ENCODE measurements at places on chromosomes 6 and 20.

- no peak for DNase-seq
Measured at GRCh38 chr20:51128198-51128597, 105.3 kb upstream of the KCNG1 start.

DNA sequence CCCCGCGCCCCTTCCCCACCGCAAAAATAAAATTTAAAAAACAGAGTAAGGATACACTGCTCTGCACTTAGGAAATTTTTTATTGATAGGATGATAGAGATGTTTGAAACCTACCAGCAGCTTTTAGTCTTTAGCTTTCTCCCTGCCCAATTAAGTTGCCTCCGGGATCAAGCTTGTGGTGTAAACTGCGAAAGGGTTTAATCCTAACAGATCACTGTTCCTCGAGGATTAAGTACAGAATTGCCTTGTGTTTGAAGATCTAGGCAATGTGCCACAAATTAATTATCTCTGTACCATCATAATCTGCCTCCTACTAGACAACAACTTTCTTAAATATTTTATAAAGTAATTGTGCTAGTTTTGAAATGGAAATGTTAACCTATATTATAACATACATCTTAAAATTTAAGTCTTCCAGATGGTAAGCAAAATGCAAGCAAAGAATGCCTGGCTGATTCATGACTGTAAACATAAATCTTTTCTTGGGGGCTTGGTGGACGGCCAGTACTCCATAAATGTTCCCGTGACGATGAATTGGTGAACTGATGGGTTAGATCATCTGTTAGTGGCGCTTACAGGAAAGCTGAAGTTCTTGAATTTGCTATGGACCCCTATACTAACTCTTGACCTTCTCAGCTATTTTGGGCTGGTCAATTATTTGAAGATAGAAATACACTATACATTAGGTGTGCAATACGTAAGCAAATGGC is 58.0 kb upstream of the ARHGAP18 start:
- DNase-seq, result no peak

GRCh38 chr6:107822176-107823046 is 1.7 kb downstream of the SCML4 start:
- no peak for DNase-seq

- no peak for DNase-seq
Measured at GRCh38 chr6:169564453-169565240, 137.2 kb downstream of the WDR27 start.

DNA sequence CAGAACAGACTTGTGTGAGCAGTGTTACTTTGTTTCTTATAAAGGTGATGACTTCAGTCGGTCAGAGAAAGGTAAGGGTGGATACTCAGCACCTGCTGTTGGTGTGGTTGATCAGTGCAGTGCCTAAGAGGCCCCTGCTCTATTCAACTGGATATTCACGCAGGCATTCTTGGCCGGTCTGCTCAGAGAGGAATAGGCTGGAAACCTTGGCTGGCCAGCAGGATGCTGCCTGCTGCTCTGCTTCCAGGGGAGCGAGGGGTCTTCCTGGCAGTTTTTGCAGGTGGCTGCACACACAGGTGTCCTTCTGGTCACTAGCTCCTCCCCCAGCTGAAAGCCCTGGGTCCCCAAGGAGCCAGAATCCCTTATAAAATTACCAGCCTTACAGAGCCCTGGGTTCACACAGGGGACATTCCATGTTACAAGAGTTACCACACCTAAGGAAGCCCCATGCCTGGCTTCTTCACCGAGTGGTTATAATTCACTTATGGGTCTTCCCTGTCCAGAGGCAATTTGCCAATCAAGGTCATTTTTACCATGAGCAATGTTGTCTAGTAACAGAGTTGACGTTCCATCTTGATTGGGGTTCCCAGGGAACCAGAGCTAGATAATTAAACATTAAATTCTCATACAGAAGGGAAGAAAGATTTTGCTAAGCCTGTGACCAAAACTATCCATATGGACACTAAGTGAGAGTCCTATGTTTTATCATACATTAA is 16.4 kb downstream of the SYNJ2 start:
- no peak for DNase-seq

GRCh38 chr20:51757226-51757625 is 11.0 kb downstream of the ATP9A start:
- DNase-seq, result no peak

GRCh38 chr6:45697605-45698004 is 318.1 kb downstream of the CLIC5 start:
- no peak for DNase-seq

DNA sequence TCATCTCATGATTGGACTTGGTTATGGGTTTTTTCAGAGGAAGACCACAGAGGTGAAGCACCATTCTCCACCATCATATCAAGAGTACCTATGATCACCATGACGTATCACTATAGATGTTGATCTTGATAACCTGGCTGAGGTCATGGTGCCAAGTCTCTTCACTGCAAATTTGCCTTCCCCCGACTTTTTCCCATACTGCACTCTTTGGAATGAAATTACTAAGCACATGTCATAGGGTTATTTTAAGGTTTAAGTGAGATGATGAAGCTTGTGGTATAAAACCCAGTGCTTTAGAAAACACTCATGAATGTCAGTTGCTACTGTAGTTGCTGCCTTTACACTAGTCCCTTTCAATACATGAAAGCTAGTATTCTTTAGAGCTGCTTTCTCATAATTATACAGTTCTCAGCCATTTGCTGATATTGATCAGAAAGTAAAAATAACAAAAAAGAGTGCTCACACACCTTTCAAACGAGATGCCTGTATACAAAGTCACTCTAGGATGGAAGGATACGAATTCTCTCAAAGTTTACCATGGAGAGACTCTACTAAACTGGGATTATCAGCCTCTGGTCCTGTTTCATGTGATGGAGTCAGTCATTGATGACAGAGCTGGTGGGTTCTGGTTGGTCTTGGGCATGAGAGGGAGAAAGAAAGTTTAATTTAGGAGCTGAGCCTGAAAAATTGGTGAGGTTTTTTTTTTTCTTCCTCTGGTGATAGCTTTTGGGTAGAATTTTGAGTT is 228.1 kb downstream of the PRL start:
- DNase-seq, result no peak

GRCh38 chr20:17431621-17432364 is 99.4 kb downstream of the BFSP1 start:
- DNase-seq, result no peak

GRCh38 chr6:33783781-33784520 is 5.0 kb downstream of the LEMD2 start:
- no peak for DNase-seq

- no peak for DNase-seq
Measured at GRCh38 chr6:24827970-24828369, 29.3 kb upstream of the ARMH2 start.

- no peak for DNase-seq
Measured at GRCh38 chr20:750801-751200, 17.5 kb downstream of the SLC52A3 start.

GRCh38 chr20:11716239-11716944 is 201.3 kb upstream of the BTBD3 start:
- no peak for DNase-seq

- DNase-seq, result no peak
Measured at GRCh38 chr6:92810913-92811312, 608.4 kb downstream of the EPHA7 start.

GRCh38 chr20:9597547-9597946 is 83.2 kb downstream of the LAMP5 start:
- no peak for DNase-seq

DNA sequence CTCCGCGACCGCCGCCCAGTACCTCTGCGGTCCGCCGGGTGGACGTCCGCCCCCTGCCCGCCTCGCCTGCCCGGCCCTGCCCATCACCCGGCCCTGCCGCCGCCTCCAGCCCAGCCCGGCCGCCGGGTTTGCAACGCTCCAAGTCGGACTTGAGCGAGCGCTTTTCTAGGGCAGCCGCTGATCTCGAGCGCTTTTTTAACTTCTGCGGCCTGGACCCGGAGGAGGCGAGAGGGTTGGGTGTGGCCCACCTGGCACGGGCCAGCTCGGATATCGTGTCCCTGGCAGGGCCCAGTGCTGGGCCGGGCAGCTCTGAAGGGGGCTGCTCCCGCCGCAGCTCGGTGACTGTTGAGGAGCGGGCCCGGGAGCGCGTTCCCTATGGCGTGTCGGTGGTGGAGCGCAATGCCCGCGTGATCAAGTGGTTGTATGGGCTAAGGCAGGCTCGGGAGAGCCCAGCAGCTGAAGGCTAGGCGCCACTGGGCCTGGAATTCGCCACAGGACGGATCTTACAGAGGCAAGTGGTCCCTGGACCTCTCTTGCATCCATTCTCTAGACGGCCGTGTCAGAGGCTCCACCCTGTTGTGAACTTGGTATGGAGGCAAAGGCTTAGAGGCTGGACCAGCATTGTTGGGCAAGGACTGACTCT is 11.8 kb downstream of the FAM110A start:
- DNase-seq, result no peak

DNA sequence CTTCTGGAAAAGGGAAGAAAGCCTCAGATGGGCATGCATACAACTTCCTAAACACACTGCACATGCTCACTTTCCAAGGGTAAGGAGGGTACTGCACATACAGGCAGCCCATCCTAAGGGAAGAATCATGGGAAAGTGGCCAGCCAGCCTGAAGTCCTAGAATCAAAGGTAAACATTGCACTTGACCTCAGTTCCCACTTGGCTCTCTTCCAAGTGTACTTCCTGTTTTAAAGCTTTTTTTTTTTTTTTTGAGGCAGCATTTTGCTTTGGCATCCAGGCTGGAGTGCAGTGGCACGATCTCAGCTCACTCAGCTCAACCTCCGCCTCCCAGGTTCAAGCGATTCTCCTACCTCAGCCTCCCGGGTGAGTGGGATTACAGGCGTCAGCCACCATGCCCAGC is 225.3 kb upstream of the EPHA7 start:
- no peak for DNase-seq

DNA sequence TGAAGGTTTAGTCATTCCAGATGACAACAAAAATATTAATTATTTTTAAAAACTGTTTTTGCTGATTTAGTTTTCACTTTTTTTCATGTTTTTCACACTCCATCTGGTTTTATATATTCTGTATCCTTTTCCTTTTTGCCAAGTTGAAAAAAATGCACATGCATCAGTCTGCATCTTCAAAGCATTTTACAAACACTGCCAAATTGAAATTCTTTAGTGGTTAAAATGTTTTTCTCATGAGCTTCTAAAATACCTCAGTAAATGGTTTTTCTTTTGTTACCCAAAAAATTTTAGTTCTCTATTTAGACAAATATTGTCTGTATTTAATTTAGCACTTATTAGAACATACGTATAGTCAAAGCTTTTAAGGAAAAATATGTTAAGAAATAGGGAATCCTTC is 386.9 kb upstream of the HSF2 start:
- DNase-seq, result no peak

GRCh38 chr6:52394251-52394666 is 25.9 kb upstream of the EFHC1 start:
- DNase-seq, result no peak

GRCh38 chr6:13859871-13860555 is 45.7 kb upstream of the MCUR1 start:
- no peak for DNase-seq

DNA sequence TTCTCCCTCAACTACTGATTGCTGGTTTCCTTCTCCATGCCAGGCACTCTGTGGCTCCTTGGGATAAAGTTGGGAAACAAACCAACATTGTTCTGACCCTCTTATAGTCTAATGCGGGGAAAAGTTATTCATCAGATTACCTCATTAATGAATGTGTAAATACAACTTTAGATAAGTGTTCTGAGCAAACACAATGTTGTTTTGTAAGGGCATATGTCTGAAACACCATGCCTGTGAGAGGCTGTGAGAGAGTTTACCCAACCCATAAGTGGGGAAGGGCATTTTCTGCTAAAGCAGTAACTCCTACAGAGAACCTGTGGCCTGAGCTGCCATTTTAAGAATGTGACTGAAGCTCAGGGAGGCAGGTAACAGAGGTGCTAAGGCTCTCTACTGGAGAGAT is 283.5 kb downstream of the KHDC1L start:
- no peak for DNase-seq

DNA sequence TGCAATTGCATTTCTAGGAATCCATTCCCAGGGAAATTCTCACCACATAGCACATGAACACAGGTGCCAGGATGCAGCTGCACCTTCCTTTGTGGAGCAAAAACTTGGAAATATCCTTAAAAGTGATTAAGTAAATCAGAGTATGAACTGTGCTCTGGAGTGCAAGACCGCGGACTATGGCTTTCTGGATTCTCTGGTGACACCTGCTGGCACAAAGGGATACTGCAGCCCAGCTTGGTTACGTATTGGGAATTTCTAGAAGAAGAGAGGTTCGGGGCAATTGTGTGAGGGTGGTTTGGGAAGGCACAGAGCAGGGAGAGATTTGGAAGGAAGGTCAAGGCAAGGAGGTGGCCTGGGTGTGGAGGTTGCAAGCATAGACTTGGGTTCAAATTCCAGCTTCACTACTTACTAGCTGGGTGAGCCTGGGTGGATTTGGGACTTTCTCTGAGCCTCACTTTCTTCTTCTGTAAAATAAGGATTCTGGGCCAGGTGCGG is 15.9 kb upstream of the PEDS1 start:
- DNase-seq, result no peak

DNA sequence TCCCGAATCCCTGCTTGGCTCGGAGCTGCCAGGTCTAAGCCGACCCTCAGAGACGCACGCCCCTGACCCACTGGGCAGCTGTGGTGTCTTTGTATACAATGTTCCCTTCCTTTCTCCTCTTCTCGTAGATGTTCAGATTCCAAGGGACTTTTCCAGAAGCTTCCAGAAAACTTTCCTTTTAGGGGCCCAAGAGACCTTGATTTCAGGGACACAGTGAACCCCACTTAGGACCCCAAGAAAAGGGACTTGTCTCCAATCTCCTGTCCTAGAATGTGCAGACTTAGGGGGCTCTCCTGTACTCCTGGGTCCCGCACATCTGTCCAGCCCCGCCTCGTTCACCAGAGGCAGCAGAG is 103.5 kb downstream of the EDN3 start:
- DNase-seq, result no peak

DNA sequence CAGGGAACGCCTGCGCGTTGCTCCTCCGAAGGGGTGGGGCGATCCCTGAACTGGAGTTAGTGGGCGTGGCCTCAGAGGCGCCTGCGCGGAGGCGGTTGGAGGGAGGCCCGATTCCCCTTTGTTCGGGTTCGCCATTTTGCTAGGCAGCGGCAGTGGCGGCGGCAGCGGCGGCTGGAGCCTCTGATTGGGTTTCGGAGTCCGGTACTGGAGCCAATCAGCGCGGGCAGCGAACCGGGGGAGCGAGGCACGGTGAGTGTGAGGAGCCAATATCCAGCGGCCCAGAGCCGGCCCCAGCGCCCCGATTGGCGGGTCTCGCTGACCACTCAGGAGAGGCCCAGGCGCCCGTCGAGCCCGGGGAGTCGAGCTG is at the start of gene NFYA:
TSS of gene NFYA (plus strand) at position 139 of the 367 bp plus-strand sequence. CDS start 6,116 bp downstream, outside the sequence.
- DNase-seq, result peak; percentile 100

GRCh38 chr6:15369838-15370237 is 124.0 kb downstream of the JARID2 start:
- DNase-seq, result no peak

GRCh38 chr6:104050455-104050854 is 809.3 kb downstream of the HACE1 start:
- no peak for DNase-seq
